ENCODE measurements at places on chromosomes 16 and 17. TPM values are rescaled to one million over a fixed set of nuclear protein-coding genes. Genes with fewer than 3 reads are reported as not detected.
A peak's percentile ranks its signal among the peaks of the same experiment; 100 is the strongest.

- DNase-seq: peak; percentile 21
These were observed 85.5 kb upstream of the DOC2B start for GRCh38 chr17:266701-267667.

GRCh38 chr16:81457326-81458133 is 12.9 kb downstream of the CMIP start:
- no peak for DNase-seq

Gene CASKIN1
- total RNA-seq: 0.79 TPM

Gene TEX14
- 0.10 TPM for total RNA-seq

DNA sequence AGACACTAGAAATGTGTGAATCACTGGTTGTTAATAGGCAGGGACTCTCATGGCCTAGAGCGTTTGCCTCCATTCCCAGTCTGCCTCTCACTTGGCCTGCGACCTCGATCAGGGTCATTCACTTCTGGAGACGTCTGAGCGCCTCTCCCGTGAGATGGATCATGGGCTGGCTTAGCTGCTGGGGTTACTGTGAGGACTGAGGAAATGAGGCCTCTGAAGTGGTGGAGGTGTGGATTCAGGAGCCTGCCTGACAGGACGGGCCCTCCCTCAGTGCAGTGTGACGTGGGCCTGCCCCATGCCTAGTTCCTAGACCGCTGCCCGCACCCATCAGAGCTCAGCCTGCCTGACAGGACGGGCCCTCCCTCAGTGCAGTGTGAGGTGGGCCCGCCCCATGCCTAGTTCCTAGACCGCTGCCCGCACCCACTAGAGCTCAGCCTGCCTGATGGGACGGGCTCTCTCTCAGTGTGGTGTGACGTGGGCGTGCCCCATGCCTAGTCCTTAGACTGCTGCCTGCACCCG is 61.9 kb downstream of the BANP start:
- no peak for DNase-seq

Gene SLC6A4
- 1.8 TPM for total RNA-seq

Gene TPSD1
- 1.3 TPM for total RNA-seq

Gene CIBAR2
- total RNA-seq: not detected

DNA sequence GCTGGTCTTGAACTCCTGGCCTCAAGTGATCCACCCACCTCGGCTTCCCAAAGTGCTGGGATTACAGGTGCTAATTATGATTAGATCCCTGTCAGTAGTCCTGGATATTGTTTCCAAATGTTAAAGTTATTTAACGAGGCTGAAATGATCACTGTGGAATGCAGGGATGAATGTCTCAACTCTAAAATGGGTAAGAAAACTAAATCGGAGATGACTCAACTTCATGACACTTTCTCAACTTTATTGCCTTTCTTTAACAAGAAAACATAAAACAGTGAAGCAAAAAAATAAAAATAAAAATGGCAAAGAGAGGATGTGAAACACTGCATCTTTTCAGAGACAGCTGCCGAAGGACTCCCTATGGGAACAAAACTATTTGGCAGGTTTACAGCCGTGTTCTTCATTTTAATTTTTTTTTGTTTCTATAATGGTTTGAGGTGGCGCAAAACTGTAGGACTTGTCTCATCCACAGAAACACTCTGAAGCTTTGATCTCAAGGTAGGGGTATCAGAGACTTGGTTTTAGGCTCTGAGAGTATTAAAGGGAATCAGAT is 382.0 kb downstream of the GRIN2A start:
- DNase-seq: no peak

Gene BEAN1
- total RNA-seq: 2.5 TPM

GRCh38 chr16:17564856-17565255 is 94.1 kb upstream of the XYLT1 start:
- DNase-seq: no peak

Gene SLFN12
- 11.1 TPM for total RNA-seq

- DNase-seq: no peak
These were observed 882 bp downstream of the SCARF1 start for GRCh38 chr17:1644493-1645206.

Gene CLTC
- total RNA-seq: 255 TPM

DNA sequence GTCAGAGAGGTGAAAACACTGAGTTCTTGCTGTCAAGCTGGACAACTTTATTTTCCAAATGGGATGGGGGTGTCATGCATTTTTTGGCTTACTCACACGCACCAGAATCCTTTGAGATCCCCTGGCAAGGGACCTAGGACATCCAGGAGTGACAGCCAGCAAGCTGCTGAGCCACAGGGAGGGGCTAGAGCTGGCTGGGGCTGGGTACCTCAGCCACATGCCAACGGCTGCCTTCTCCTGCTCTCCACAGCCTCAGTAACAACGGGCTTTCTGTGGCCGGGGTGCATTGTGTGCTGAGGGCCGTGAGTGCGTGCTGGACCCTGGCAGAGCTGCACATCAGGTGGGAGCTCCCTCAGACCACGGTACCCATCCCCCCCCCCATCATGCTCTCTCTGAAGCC is 47.6 kb downstream of the NLRC5 start:
- no peak for DNase-seq

DNA sequence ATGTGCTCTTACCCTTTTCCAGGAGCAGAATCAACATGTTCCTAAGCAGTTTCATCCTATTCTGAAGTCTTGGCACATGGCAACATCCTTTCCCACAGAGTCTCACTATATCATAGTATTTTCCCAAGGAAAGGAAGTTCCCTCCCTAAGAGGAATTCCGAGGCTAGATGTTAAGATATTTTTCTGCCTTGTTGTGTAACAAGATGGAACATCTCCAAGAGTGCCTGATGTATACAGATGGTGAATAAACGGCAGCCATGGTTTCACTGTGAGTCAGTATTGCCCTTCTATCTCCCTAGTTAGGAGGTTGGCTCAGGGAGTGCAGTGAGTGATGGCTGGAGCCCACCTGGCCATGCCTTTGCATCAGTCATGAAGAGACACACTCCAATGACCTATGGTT is 48.2 kb downstream of the SPACA3 start:
- DNase-seq: peak; percentile 34

Gene DNAI2
- not detected for total RNA-seq

DNA sequence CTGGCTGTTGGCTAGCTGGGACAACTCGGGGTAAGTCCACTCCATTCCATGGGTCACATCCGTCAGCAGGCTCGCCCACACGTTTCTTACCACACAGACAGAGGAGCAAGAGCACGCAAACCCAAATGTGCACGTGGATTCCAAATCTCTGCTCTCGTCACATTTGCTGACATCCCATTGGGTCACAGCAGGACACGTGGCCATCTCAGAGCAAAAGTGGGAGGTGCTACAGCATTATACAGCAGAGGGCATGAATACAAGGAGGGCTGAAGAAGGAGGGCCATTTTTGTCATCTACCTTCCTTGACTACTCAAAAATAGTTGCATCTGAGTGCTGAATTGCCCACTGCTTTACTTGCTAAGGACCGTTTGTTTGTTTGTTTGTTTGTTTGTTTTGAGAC is 84.7 kb downstream of the RBBP6 start:
- no peak for DNase-seq

DNA sequence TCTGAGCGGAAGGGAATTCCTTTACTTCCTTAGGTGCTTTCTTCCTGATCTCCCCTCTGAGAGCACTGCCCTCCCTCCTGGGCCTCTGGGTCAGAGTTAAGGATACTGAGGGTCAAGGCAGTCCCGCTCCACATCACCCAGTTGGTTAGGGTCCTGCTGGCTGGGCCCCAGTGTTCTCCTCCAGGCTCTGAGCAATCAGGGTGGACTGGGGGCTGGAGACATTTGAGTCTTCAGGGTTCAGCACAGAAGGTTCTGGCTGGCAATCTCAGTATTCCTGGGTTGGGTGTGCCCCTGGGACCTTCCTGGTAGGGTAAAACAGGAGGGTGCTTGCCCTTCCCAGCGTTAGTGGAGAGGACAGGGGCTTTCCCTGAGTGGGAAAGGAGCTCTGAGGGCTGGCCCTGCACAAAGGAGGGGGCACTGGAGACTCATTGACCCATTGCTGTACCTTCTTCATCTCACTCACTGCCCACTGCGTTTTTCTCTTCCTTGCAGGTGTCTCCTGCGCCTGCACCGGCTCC is 448 bp downstream of the MT1M start:
- DNase-seq: no peak

- DNase-seq: no peak
These were observed 49.9 kb upstream of the CPNE2 start for GRCh38 chr16:57042157-57043111.

DNA sequence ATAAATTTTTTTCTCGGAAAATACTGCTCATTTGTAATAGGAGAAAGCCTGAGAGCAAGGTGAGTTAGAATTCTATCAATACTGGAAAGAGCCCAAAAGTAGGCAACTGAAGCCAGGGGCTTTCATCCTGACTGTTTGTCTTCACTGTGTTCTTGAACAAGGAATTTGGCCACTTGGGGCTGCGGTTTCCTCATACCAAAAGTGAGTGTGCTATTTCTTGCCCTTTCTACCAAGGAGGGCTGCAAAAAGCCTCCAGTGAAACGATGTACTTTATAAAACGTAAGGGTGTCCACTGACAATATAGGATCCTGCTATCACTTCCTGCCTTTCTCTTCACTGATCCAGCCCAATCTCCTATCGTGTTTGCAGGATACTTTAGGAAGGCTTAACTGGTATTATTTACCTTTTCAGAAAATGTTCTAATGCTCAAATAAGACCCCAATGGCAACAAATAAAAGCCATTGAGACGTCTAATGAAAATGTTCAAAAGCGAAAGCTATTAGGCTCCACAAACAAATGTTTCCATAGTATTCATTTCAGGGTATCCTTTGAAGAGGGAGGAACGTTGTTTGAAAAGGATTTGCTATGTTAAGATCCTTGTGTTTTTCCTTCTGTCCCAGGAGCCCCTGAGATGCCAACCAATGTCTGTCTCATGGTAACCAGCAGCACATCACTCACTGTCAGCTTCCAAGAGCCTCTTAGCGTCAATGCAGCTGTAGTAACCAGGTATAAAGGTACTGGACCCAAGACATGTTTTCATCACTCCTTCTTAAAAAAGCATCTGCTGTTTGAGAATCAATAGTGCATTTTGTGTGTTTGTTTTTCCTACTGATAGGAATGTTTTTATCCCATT is 219.3 kb upstream of the NOG start:
- no peak for DNase-seq

DNA sequence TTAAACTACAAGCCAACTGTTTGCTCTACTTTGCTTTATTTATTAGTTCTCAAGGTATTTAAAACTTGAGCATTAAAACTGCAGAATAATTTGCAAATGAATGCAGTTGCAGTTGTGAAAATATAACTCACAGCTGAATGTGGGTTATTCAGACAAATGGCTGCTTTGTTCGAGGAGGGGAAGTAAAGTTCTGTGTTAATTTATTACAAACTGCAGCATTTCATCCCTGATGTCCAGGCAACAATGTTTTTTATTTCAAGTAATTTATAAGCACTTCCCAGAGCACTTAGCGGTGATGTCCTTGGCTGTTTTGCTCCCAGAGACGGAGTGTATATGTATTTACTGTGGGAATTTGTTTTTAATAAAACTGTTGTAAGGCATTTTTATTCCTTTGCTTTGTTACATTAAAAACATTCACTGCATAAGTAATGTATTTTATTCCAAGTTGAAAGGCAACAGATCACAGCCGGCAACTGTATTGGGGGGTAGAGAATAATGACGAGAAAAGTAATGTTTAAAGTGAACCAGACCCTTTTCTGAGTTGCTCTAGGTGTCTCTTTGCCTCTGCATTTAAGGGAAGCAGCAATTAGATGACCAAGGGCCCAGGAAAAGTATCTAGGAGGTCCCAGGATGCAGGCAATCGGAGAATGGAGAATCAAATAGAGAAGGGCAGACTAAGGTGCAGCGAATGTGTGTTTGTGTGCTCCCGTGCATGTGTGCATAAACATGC is 291.2 kb upstream of the SALL1 start:
- no peak for DNase-seq

DNA sequence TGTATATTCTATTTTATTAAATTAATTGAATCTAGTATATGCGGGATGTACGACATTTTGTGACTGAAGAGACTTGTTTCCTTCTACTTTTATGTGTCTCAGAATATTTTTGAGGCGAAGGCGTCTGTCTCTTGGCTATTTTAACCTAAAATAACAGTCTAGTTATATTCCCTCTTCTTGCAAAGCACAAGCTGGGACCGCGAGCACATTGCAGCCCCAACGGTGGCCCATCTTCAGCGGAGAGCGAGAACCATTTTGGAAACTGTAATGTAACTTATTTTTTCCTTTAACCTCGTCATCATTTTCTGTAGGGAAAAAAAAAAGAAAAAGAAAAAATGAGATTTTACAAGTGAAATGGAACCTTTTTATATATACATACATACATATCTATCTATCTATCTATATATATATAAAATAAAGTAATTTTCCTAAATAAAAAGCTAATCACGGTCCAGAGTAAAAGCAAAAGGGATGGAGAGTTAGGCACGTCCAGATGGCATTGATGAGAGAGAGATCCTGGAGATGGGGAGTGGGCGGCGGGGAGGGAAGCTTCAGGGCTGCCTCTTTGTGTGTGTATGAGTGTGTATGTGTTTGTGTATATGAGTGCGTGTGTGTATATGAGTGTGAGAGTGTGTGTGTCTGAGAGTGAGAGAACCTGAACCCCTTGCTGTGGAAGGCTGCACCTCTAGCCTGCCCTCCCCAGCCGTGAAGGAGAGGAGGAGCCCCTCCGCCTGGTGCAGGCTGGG is 7.5 kb upstream of the ABCC3 start:
- no peak for DNase-seq

Gene INTS2
- 18.0 TPM for total RNA-seq

GRCh38 chr16:4097826-4098240 is 18.4 kb downstream of the ADCY9 start:
- peak; percentile 41 for DNase-seq

DNA sequence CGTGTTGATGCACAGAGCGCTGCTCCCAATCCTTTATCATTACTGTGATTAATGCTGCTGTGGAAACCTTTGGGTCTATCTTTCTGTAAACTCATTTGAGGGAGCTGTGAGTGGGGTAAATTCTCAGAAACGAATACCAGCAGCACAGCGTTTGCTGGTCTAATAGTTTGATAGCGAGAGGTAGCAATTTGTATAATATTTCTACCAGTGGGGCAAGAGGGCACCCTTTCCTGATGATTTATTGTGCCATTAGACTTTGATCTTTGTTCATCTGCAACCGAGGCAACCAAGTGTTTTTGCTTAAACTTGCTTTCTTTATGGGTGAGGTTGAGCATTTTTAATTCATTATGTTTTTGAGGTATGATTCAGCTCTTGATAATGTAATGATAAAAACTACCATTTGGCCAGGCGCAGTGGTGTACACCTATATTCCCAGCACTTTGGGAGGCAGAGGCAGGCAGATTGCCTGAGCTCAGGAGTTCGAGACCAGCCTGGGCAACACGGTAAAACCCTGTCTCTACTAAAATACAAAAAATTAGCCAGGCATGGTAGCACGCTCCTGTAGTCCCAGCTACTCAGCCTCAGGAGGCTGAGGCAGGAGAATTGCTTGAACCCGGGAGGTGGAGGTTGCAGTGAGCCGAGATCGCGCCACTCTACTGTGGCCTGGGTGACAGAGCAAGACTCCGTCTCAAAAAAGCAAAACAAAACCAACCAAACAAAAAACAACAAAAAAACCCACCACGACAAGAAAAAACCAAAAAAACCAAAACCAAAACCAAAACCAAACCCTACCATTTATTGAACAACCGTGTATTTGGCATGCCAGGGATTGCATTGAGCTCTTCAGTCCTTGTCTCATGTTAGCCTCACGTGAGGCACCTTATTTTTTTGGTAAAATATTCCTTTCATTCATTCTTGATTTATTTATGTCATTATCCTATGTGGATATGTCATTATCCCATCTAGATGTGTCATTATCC is 81.5 kb downstream of the PLCG2 start:
- no peak for DNase-seq

All from skin of body (tissue), 3 donors.